Stimulated activated CD8-positive, alpha-beta memory T cell treated with anti-CD3 and anti-CD28 coated beads, Interleukin-12 subunit alpha, Interleukin-12 subunit beta, amount 100 ng/mL, for 1 hour (primary cell): ENCODE measurements at places on chromosomes 7 and 10.
A peak's percentile ranks its signal among the peaks of the same experiment; 100 is the strongest.

DNA sequence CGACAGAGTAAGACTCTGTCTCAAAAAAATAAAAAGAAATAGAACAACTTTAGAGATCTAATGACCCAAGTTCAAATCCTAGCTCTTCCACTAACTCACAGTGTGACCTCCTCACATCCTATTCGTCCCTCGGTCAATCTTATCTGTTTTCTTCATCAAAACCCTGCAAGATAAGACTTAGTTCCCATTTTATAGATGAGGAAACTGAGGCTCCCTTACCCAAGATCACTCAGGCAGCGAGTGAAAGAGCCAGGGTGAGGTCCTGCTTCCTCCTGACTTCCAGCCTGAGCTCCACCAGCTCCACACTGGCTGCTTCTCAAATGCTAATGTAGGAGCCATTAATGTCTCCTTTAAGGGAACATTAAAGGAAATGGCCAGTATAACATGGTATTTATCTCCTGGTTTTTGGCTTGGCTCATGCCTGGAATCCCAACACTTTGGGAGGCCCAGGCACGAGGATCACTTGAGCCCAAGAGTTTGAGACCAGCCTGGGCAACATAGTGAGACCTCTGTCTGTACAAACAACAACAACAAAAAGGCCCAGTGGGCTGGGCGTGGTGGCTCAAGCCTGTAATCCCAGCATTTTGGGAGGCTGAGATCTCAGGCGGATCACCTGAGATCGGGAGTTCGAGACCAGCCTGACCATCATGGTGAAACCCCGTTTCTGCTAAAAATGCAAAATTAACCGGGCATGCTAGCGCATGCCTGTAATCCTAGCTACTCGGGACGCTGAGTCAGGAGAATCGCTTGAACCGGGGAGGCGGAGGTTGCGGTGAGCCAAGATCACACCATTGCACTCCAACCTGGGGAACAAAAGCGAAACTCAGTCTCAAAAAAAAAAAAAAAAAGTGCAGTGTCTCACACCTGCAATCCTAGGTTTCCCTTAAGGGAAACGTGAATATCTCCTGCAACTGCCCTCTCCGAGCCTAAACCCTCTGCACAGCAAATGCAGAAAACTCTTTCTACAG is 3.4 kb upstream of the RHBDD2 start:
- DNase-seq, result no peak

- no peak for DNase-seq
Measured at GRCh38 chr7:149016876-149017275, 11.4 kb downstream of the PDIA4 start.

- DNase-seq, result no peak
Measured at GRCh38 chr10:37934791-37935190, 41.7 kb downstream of the ZNF25 start.

DNA sequence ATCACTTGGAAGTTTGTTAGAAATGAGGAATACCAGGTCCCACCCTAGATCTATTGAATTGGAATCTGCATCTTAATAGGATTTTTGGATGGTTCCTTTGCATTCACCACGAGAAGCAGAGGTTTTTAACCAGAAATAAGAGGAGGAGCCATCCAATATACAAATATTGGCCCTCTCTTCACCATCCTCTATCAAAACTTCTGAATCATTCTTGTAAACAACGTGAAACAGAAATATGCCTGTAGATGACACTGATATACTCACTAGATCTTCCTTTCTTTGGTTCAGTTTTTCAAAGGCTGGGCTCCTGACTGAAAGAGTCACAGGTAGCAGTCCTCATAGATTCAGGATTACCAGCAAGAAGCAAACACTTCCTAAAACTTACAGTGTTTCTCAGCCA is 39.5 kb downstream of the ZNF365 start:
- DNase-seq, result no peak

DNA sequence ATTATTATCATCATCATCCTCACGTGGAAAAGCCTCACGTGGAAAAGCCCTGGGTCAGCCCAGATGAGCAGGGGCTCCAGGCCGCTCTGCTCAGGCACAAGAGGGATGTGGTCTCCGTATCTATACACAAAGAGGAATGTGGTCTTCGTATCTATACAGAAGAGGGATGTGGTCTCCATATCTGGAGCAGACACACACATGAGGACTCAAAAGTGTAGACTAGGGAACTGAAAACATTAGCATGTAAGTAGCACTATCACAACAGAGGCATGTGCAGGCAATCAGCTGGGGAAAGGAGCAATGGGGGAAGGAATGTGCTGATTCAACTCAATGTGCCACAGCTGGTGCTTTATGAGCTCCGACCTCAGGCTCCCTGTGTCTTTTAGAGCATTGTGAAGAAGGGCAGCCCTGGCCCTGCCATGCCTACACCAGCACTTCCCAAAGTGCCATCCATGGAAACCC is 86.5 kb downstream of the PLXNA4 start:
- DNase-seq, result no peak

DNA sequence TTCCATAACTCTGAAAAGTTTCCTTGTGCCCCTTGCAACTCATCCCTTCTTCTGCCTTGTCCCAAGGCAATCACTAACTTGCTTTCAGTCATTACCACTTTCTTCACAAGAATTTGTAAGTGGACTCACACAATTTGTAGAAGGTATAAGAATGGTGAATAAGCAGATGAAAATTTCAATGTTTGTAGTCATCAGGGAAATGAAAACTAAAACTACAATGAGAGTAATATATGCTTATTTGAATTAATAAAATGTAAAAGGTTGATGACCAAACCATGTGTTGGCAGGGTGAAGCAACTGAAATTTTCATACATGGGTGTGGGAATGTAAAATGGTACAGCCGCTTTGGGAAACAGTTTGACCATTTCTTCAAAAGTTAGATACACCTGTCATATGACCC is 79.7 kb downstream of the GNAT3 start:
- no peak for DNase-seq

- no peak for DNase-seq
Measured at GRCh38 chr7:106462914-106463482, 178.2 kb upstream of the NAMPT start.

DNA sequence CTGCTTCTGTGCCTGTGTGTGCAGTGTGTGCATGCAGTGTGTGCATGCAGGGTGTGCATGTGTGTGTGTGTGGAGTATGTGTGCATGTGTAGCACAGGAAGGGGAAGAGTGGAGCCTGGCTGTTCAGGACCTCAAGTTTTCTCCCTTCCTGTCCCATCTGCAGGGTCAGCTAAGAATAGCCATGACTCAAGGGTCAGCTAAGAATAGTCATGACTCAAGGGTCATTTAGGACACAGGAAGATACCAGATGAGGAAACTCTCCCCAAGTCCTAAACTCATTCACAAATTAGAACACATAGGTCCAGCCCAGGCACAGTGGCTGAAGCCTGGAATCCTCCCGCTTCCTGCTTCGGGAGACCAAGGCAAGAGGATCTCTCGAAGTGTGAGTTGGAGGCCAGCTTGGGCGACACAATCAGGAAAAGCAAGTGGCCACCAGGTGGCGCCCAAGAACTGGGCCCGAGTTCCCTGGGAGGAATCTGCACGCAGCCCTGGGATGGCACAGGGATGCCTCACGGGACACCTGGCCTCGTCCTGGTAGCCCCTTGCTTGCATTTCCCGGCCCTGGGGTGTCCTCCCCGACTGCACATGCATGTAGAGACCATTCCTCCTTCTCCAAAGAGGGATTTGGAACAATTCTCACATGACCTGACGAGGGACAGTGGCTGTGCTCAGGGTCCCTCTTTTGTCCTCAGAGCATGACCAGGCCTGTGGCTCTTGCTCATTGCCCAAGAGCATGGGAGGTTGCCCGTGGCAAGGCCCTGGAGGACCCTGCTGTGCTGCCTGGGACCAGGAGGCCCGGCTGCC is 21.4 kb upstream of the VOPP1 start:
- peak; percentile 61 for DNase-seq

GRCh38 chr7:159056737-159057136 is 87.9 kb downstream of the VIPR2 start:
- no peak for DNase-seq

DNA sequence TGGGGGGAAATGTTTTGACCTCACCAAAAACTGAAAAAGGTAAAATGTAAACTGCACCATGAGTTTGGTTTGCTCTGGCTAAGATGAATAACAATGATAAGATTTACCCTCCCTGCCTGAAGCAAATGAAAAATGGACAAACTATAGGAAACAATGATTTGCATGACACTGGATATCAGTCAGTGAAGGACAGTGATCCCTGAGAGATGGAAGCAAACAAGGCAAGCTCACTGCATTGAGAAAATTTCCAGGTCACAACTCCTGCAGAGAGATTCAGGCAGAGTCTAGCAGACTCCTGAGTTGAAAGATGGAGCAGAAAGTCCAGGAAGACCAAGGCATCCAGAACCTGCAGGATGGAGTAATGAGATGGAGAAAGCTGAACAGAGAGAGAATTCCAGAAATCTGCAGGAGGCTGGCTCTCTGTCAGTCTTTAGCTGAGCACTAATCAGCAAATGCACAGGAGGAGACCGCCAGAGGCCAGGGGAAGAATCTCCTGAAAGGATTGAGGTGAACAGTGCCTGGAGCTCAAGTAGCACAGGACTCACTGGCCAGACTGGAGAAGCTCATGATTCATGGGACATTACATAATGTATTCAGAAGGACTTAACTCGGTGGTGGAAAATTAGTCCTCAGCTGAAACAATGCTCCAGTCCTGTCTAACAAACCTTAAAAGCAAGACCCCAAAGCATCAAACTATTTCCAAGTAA is 51.2 kb upstream of the PALS2 start:
- no peak for DNase-seq

DNA sequence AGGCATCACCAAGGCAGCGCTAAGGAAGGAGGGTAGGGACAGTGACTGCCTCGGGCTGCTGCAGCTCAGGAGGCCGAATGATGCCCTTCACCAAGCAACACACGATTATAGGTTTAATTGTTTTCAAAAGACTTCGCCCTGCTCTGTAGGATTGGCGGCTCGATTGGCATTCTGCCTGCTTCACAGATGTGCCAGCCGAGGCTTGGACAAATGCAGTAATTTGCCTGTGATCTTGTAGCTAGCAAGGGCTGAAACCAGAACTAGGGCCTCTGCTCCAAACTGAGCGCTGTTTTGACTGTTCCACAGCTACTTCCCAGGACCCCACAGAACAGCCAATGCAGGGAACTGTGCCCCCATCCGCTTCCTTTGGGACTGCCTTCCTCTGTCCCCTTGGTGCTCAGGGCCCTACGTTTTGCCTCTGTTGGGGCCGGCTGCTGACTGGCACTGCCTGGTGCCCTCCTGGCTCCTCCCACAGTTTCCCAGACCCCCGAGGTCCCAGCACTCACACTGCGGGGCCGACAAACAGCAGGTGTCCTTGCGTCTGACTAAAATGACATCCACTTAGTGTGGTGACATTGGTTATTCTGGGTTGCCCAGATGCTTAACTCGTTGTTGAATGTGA is 62.6 kb upstream of the EN2 start:
- no peak for DNase-seq

- DNase-seq, result no peak
Measured at GRCh38 chr7:47581438-47581803, 490 bp downstream of the TNS3 start.

DNA sequence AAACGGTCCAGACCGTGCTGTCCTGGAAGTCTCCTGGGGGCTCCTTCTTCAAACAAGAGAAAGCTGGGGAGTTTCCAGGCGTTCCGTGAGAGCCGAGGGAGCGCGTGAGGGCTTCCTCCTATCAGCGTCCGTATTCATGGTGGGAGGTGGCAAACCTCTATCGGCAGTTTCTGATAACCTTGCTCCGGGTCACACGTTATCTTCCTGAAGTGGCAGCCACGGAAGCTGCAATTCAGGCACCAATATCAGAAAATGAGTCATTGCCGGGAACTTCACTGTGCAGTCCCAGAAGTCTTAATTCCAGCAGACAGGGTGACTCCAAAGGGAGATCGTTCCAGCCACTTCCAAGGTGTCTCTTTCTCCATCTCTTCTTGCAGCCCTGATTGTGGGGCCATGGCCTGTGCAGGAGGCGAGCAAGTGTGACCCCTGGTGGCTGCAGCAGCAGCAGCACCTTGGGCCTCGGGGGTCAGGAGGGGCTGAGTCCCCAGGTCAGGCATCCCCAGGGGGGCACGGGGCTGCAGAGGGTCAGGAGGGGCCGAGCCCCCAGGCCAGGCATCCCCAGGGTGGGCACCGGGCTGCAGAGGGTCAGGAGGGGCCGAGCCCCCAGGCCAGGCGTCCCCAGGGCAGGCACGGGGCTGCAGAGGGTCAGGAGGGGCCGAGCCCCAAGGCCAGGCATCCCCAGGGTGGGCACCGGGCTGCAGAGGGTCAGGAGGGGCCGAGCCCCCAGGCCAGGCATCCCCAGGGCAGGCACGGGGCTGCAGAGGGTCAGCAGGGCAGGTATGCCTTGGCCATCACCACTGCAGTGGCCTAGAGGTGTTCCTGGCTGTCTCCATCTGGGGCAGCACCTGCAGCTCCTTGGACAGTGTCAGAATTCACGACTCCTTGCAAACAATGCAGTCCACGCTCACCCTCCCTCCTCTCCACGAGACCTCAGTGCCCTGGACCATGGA is 538.7 kb downstream of the DNAJB6 start:
- no peak for DNase-seq

- no peak for DNase-seq
Measured at GRCh38 chr7:150685219-150686029, at the start of gene GIMAP2. GIMAP2 (plus strand) TSS chr7:150685706; CDS start chr7:150687060, 1,354 bp downstream.

DNA sequence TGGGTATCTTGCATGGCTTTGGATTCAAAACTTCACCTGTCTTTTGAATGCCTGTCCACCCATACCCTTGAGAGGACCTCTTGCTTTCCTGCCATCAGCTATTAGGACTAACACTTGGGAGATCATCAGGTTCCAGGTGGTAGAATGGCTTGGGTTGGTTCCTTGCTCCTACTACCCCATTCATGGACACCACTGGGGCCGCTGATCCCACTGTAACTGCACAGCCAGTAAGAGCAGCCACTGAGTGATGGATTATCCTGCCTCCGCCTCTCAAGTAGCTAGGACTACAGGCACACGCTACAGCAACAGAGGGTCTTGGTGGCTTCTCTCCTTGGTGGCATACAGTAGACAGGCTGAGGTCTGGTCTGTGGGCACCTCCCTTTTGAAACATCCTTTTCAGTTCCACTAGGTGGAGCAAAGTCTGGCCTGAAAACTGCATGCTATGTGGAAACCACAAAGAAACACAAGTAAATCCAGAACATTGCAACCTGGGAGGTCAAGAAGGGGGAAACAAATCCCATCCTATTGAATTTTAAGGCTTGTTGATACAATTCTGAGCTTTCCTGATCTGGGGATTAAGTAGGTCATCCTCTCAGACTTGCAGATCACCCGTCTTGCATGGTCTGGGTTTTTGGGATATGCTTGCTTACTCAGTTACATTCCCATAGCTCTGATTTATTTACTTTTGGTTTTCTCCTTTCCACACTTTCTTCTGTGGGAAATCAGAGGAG is 9.4 kb downstream of the WBP1L start:
- DNase-seq, result no peak

GRCh38 chr10:79910344-79910743 is 38.6 kb downstream of the SFTPD start:
- no peak for DNase-seq

DNA sequence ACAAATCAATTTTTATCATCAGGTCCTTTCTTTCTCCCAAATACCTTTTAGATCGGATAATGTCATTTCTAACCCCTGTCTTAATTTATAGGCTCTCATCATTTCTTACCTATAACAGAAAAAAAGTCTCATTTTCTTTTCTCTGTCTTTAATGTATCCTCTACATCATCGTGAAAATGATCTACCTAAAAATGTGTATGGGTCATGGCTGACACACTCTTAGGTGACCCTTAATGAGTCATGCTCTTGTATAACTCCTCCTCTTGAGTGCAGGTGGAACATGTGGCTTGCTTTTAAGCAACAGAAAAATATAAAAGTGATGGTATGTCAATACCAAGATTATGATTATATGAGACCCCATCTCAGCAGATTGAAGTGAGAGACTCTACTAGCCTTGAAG is 139.4 kb downstream of the SEMA3C start:
- no peak for DNase-seq

GRCh38 chr7:66247380-66248078 is 42.4 kb downstream of the TPST1 start:
- DNase-seq, result no peak

GRCh38 chr7:22435105-22435504 is 64.9 kb downstream of the STEAP1B start:
- no peak for DNase-seq
